GM23338 (cell line): ENCODE measurements at places on chromosomes 1 and 21. TPM values are rescaled to one million over a fixed set of nuclear protein-coding genes. Genes with fewer than 3 reads are reported as not detected.

DNA sequence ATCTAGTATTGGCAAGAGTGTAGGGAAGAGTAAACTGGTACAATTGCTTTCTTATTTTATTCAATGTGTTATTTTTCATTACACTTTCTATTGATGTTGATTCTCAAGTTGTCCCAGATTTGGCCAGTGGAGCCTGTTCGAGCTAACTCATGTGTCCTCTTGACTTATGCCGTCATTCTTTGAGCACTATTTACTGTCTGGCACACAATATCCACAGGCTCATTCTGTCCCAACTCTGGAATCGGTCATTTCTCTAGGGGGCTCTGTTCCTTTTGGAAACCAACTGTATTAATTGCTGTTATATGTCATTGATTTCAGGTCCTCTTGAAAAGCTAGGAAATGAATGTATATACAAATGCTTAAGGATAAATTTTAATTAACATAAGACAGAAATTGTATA, 22.4 kb upstream of the SFPQ start:
- no peak for DNase-seq
- H3K36me3 ChIP-seq, result no peaks in the 10 kb centered on the region
- H3K4me3 ChIP-seq, result no peak overlapping the region
- peaks cover 10% of the 10 kb centered on the region for H3K4me1 ChIP-seq

DNA sequence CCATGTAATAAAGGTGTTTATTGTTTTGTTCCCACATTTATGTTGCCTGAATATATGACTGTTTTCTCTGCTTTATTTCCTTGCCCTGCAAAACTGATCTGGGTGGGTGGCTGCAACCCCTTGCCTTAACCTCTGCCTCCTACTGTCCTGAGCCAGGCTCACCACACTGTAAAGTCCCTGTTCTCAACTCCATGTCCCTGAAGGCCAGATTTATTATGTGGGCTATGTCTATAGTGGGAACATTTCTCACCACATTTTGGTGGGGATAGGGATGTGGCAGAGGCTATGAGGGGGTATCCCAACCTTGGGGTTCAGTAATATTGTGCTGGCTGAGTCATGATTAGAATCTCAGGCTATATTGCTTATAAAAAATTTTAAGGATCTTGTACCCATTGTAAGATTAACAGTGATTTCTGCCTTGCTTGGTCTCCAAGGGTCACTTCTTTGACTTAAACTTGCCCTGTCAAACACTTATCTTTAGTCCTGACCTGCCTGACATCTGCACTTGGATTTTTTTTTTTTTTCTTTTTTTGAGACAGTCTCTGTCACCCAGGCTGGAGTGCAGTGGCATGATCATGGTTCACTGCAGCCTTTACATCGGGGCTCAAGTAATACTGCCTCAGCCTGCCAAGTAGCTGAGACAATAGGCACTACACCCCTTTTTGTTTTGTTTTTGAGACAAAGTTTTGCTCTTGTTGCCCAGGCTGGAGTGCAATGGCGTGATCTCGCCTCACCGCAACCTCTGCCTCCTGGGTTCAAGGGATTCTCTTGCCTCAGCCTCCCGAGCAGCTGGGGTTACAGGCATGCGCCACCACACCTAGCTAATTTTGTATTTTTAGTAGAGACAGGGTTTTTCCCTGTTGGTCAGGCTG, 3.6 kb downstream of the RPS8 start:
- no peaks in the 10 kb centered on the region for H3K27me3 ChIP-seq
- DNase-seq, result no peak
- H3K4me1 ChIP-seq, result peaks cover 20% of the 10 kb centered on the region
- H3K36me3 ChIP-seq, result peaks cover 37% of the 10 kb centered on the region

DNA sequence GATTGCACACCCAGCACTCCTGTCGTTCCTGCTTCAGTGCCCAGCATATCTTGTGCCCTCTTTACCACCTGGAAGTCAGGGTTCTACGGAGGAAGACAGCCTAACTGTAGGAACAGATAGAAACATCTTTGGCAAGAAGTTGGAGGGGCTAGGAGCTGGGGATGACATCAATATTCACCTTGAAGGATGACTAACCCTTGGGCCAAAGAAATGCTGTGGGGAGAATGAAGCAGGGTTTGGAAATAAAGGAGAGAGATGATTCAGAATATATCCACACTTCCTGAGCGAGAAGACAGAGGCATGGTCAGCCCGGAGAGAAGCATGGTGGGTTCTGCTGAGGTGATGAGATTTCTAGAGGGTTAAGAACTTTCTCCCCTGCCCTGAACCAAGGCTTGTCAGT, 4.6 kb upstream of the NKAIN1 start:
- DNase-seq, result no peak
- no peak overlapping the region for H3K4me3 ChIP-seq
- peaks cover 9% of the 10 kb centered on the region; the same call in 1 of the 2 replicates for H3K4me1 ChIP-seq
- no peaks in the 10 kb centered on the region for H3K36me3 ChIP-seq

The FOXE3 gene
- not detected in 2 replicates for total RNA-seq

DNA sequence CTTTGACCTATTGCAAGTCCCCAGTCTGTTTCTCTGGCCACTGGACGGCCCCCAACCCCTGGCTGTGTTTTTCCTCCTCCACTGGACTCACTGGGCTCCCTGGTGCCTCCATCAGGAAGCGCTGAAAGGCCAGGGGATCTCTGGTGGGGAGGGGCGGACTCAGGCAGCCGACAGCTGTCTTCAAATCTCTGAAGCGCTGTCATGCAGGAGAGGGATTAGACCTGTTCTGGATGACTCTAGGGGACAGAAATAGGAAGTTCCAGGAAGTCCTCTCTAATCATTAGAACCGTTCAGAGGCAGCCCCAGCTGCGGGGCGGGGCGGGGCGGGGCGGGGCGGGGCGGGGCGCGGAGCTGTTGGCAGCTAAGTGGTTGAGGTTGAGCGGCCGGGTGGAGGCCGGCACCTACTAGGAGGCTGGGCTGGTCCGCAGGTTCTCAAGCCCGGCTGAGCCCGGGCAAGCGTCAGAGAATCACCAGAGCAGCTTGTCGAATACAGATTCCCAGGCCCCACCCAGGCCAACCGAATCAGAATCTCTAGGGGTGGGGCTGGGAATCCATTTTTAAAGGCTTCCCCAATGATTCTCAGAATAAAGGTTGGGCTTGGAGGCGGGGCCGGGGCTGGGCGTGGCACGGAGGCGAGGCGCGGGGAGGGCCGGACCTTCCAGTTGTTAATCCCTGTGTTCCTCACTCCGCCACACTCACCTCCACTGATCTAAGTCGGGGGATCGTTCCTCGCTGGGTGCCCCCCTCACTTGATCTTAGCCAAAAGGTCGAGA, 11.4 kb upstream of the PHLDA3 start:
- peaks cover 9% of the 10 kb centered on the region for H3K27me3 ChIP-seq
- H3K27ac ChIP-seq, result no peak overlapping the region
- DNase-seq, result peak; percentile 96
- H3K4me3 ChIP-seq, result peak overlapping the region; percentile 75

GRCh38 chr1:29934255-29934772, 698.0 kb downstream of the PTPRU start:
- no peak overlapping the region for H3K4me3 ChIP-seq
- no peak for DNase-seq
- H3K36me3 ChIP-seq, result no peaks in the 10 kb centered on the region
- no peaks in the 10 kb centered on the region for H3K27me3 ChIP-seq
- H3K27ac ChIP-seq, result no peak overlapping the region

DNA sequence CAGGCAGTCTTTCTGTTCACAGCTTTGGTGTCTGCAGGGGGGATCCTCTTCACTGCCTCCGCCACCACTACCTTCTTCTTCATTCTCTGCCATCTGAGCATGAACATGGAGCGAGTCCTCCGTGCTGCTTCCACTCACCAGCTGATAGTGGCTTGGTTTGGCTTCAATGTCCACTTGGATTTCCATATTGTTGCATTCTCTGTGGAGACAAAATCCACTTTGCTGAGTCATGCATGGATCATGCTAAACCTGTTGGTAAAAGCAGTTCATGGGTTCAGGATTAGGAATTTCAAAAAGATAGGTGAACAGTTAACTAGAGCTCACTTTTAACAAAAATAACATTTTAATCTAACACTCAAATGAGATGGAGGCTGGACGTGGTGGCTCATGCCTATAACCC, 27.5 kb downstream of the RNF19B start:
- H3K4me3 ChIP-seq, result no peak overlapping the region
- no peaks in the 10 kb centered on the region for H3K27me3 ChIP-seq
- no peak overlapping the region for H3K27ac ChIP-seq
- peaks cover 9% of the 10 kb centered on the region; the same call in 1 of the 2 replicates for H3K36me3 ChIP-seq
- no peak for DNase-seq
- 0 out of 2 replicates have a peak, but pooled peaks cover 4% of the 10 kb centered on the region for H3K4me1 ChIP-seq

GRCh38 chr1:156516821-156517220, 16.2 kb upstream of the MEF2D start:
- H3K36me3 ChIP-seq, result no peaks in the 10 kb centered on the region
- DNase-seq, result no peak
- H3K4me3 ChIP-seq, result no peak overlapping the region
- no peaks in the 10 kb centered on the region for H3K27me3 ChIP-seq
- H3K4me1 ChIP-seq, result no peaks in the 10 kb centered on the region

- peaks cover 10% of the 10 kb centered on the region for H3K36me3 ChIP-seq
- no peak overlapping the region for H3K4me3 ChIP-seq
- H3K27ac ChIP-seq, result no peak overlapping the region
- H3K4me1 ChIP-seq, result 0 out of 2 replicates have a peak, but pooled peaks cover 3% of the 10 kb centered on the region
- H3K27me3 ChIP-seq, result no peaks in the 10 kb centered on the region
Measured at GRCh38 chr1:16621300-16621658, 7.9 kb upstream of the NBPF1 start.

The TENT5C gene
- total RNA-seq, result 0.80 and 1.2 TPM in 2 replicates

GRCh38 chr1:203627398-203627797, 766 bp downstream of the ATP2B4 start:
- no peaks in the 10 kb centered on the region for H3K36me3 ChIP-seq
- peak overlapping the region; percentile 92 for H3K4me3 ChIP-seq
- H3K4me1 ChIP-seq, result peaks cover 41% of the 10 kb centered on the region
- H3K27me3 ChIP-seq, result peaks cover 45% of the 10 kb centered on the region
- no peak overlapping the region for H3K27ac ChIP-seq

- no peak overlapping the region for H3K4me3 ChIP-seq
- H3K27ac ChIP-seq, result peak overlapping the region; percentile 75
- peaks cover 54% of the 10 kb centered on the region for H3K4me1 ChIP-seq
- no peak for DNase-seq
- H3K36me3 ChIP-seq, result no peaks in the 10 kb centered on the region
Measured at GRCh38 chr1:8477166-8477982, 159.5 kb downstream of the SLC45A1 start.

GRCh38 chr1:52670604-52671003, 27.5 kb downstream of the COA7 start:
- no peaks in the 10 kb centered on the region for H3K4me1 ChIP-seq
- H3K27ac ChIP-seq, result no peak overlapping the region
- no peaks in the 10 kb centered on the region for H3K36me3 ChIP-seq
- H3K4me3 ChIP-seq, result no peak overlapping the region
- no peak for DNase-seq

The BSND gene
- total RNA-seq, result 0.47 and 1.4 TPM in 2 replicates

The CGN gene
- 37.0 and 46.1 TPM in 2 replicates for total RNA-seq

GRCh38 chr1:157274698-157275534, 136.7 kb upstream of the ETV3 start:
- DNase-seq, result no peak
- no peaks in the 10 kb centered on the region for H3K36me3 ChIP-seq
- peaks cover 45% of the 10 kb centered on the region for H3K27me3 ChIP-seq
- H3K27ac ChIP-seq, result no peak overlapping the region
- no peak overlapping the region for H3K4me3 ChIP-seq

- peak overlapping the region; percentile 84 for H3K4me3 ChIP-seq
- H3K4me1 ChIP-seq, result peaks cover 6% of the 10 kb centered on the region; the same call in 1 of the 2 replicates
- peaks cover 8% of the 10 kb centered on the region; the same call in 1 of the 2 replicates for H3K27me3 ChIP-seq
Measured at GRCh38 chr1:145917595-145917994, 922 bp downstream of the PEX11B start.

GRCh38 chr1:90048043-90048442, 53.1 kb downstream of the ZNF326 start:
- H3K4me1 ChIP-seq, result peaks cover 7% of the 10 kb centered on the region; the same call in 1 of the 2 replicates
- peak; percentile 17 for DNase-seq
- no peak overlapping the region for H3K4me3 ChIP-seq
- H3K27me3 ChIP-seq, result no peaks in the 10 kb centered on the region
- H3K27ac ChIP-seq, result peak overlapping the region; percentile 18; the same call in 1 of the 2 replicates

The KCNK2 gene
- 0.07 and 0.23 TPM in 2 replicates for total RNA-seq

The TEDDM1 gene
- total RNA-seq, result not detected in 2 replicates

- no peaks in the 10 kb centered on the region for H3K27me3 ChIP-seq
- no peaks in the 10 kb centered on the region for H3K36me3 ChIP-seq
- no peak overlapping the region for H3K4me3 ChIP-seq
- no peaks in the 10 kb centered on the region; the same call in 1 of the 2 replicates for H3K4me1 ChIP-seq
Measured at GRCh38 chr21:45291613-45292398, 4.1 kb upstream of the POFUT2 start.

The ISG15 gene
- total RNA-seq, result 52.9 and 65.3 TPM in 2 replicates

DNA sequence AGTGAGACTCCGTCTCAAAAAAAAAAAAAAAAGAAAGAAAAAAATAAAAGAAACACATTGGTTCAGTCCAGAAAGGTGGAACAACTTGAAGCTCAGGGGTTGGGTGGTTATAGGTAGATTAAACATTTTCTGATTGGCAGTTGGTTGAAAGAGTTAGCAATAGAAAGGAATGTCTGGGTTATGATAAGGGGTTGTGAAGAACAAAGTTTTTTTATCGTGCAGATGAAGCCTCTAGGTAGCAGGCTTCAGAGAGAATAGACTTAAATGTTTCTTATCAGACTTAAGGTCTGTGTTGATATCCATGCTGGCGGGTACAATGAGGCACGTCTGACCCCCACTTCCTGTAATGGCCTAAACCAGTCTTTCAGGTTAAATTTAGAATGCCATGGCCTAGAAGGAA, 45.0 kb upstream of the PDE9A start:
- no peaks in the 10 kb centered on the region for H3K27me3 ChIP-seq
- no peaks in the 10 kb centered on the region for H3K4me1 ChIP-seq
- H3K4me3 ChIP-seq, result no peak overlapping the region
- no peak for DNase-seq

- H3K4me3 ChIP-seq, result no peak overlapping the region
- H3K4me1 ChIP-seq, result peaks cover 6% of the 10 kb centered on the region; the same call in 1 of the 2 replicates
- H3K36me3 ChIP-seq, result no peaks in the 10 kb centered on the region
- no peak overlapping the region for H3K27ac ChIP-seq
- no peak for DNase-seq
Measured at GRCh38 chr21:17085707-17086106, 427.1 kb upstream of the CXADR start.

The PGLYRP3 gene
- total RNA-seq, result not detected in 2 replicates

- no peak for DNase-seq
- H3K36me3 ChIP-seq, result no peaks in the 10 kb centered on the region
- no peaks in the 10 kb centered on the region for H3K4me1 ChIP-seq
- no peaks in the 10 kb centered on the region for H3K27me3 ChIP-seq
- H3K4me3 ChIP-seq, result no peak overlapping the region
- no peak overlapping the region for H3K27ac ChIP-seq
Measured at GRCh38 chr1:158806916-158807536, 24.1 kb upstream of the MNDA start.

The PHF13 gene
- total RNA-seq, result 33.2 and 37.1 TPM in 2 replicates

The ADAMTS4 gene
- 4.7 and 5.2 TPM in 2 replicates for total RNA-seq

GRCh38 chr1:51859735-51860134, 18.8 kb downstream of the NRDC start:
- DNase-seq, result no peak
- H3K4me1 ChIP-seq, result peaks cover 40% of the 10 kb centered on the region
- H3K36me3 ChIP-seq, result no peaks in the 10 kb centered on the region
- H3K4me3 ChIP-seq, result peak overlapping the region; percentile 13; the same call in 1 of the 2 replicates
- peak overlapping the region; percentile 34 for H3K27ac ChIP-seq

DNA sequence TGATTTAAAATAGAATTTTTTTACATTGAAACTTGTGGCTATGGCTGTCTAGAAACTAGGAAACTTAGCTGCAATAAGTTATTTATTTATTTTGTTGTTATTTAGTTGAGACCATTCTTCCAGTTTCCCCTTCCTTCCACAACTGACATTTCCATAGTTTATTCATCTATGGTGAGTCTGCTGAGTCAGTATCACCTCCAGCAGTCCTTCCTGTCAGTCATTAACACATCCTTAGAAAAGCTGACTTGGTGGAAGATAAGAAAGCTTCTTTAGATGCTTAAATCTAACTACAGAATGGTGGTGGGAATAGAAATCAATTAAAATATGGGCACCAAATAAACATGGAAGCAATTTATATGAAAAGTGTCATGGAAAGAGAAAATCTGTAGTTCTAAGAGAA, 714.0 kb downstream of the RWDD3 start:
- H3K27me3 ChIP-seq, result no peaks in the 10 kb centered on the region
- no peak for DNase-seq
- H3K27ac ChIP-seq, result no peak overlapping the region
